ENCODE measurements at places on chromosomes 7 and 10.

DNA sequence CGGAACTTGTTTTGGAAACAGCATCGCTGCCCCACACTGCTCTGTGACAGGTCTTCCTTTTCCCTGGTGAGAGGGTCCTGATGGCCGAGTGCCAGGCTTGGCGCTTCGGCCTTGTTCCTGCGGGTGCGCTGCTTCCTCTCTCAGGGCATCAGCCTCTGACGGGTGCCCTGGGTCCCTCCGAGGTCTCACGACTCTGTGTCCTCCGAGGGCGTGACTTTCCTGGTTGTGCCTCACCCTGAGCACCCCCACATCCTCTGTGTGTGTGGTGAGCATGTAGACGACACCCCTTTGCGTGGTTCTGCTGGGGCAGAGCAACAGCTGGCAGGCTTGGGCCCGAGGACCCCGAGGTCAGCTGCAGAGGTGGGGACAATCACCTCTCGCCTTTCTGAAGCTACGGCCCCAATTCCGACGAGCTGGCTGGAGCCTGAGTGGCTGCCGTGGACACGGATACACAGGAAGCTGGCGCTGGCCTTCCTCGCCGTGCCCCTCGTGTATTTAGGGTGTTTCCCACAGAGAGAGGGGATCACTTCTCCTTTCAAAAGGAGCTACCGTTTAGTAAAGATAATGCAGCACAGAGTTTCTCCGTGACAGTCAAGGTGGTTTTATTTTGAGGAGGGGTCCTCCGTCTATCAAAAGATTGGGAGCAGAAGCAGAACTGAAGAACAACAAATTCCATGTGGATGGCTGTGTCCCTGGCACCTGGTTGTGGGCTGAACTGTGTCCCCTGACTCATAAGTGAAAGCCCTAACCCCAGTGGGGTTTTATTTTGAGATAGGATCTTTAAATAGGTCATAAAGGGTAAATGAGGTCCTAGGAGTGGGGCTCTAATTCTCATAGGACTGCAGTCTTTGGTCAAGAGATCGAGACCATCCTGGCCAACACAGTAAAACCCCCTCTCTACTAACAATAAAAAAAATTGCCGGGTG is 36.2 kb upstream of the PITRM1 start:
- DNase-seq = no peak

DNA sequence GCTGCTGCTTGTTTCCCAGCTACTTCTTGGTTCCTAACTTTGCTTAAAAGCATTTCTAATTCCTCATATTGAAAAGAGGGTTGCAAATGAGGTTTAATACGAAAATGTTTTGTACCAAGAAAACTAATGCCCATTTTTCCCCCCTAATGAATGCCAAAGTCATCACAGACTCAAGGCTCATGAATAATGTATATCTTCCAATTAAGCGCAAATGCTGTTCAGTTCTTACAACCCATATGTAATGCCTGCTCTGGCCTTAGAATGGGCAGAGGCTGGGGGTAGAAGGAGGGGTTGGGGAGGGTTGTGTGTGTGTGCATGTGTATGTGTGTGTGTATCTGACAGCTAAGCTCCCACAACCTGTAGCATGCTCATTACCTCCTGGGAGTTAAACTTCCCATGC is 901.7 kb downstream of the KCNMA1 start:
- DNase-seq = no peak

DNA sequence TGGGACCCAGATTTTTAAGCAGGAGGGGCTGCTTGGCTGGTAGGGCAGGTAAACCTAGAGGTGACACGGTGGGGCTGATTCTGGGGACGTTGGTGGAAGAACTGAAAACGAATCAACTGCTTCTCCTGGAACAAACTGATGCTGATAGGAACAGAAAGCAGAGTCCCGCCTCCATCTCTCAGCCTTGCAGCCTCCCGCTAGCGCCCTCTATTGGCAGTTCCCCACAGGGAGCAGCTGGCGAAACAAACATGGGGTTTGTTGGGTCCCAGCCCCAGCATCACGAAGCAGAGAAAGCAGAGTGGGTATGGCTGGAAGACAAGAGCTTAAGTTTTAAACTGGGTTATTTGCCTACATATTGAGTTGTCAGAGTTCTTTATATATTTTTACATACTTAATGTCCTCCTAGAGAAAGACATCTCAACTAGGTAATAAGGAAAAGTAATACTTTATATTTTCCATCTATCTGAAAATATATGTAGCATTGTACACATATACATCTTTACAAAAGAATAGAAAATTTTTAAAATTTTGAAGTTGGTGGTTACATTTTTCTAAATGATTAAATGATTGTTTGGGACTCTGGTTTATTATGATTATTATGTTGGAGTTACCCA is 42.3 kb upstream of the FOXI2 start:
- DNase-seq = no peak

DNA sequence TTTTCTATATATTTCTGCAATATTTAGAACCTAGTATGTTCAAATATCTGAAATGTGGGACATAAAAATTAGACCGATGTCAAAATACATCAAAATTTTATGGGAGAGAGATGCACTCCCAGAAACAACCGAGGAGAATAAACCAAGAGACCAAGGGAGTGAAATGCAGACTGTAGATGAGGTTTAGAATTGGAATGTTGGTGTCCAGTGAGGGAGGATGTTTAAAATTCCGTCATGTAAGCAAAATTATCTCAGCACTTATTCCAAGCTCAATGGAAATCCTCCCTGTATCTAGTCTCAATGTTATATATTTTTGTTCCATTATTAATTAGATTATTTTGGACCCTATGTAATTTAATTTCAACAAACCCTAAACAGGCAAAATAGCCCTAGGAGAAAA is 61.9 kb upstream of the MAGI2 start:
- no peak for DNase-seq
